ENCODE measurements at places on chromosomes 4 and X.

GRCh38 chr4:162075726-162076125, 88.1 kb downstream of the FSTL5 start:
- no peak for DNase-seq

- DNase-seq, result no peak
Measured at GRCh38 chr4:34720571-34720970, 1523.7 kb downstream of the ARAP2 start.

DNA sequence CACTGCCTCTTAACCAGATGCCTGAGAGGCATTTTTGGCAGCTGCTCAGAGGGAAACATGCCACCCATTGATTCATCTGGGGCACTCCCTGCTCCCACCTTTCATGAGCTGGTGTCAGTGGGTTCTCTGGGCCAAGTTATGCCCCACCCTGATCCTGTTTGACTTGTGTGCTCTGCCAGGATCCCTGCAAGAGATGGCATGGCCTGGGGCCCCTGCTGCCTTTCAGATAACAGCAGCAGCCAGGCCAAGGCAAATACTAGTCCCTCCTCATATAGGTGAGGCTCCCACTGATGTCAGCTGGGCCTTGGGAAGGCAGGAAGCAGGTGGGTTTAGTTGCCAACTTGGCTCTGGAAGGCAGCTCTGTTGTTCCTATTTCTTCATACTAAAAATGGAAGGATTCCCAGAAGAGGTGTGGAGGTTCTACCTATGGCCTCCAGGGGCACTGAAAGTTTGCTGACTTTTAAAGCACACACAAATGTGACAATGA, 192.9 kb upstream of the RBPJ start:
- DNase-seq, result no peak

DNA sequence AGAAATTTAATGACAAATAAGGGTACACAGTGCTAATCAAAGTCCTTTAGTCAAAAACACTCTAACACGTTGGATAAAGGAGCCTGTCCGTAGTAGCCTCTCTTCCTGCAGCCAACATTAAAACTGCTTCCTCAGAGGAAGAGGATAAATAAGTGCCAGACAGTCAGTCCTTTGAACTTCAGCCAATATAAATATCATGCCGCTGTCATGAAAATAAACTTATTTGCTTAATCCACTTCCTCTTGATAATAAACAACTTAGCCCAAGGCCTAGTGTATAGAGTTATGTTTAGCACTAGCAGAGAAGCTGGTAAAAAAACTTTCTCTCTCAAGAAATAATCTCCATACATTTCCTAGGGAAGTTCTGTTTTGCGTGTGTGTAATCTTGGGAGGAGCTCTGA, 196.7 kb downstream of the HS3ST1 start:
- DNase-seq, result no peak

GRCh38 chrX:14948691-14949090, 75.5 kb downstream of the MOSPD2 start:
- no peak for DNase-seq

DNA sequence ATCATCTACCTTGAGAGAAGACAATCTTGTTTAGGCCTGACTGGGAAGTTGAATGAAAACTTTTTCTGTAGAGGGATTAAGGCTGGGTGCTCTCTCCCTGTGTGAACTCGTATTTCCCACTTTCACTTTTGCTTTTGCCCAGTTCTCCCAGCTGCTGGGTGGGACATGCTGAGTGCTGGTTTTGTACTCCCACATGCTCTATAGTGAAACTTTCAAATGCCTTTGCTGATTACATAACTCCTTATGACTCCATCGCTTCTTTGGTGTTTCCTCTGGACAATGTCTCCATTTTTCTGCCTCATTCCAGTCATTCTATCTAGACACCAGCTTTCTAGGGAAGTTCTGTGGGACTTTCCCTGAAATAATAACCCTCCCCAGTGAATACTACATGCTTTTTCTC, 100.5 kb downstream of the CLNK start:
- DNase-seq, result no peak

GRCh38 chr4:71494539-71494938, 155.7 kb downstream of the SLC4A4 start:
- DNase-seq, result no peak

DNA sequence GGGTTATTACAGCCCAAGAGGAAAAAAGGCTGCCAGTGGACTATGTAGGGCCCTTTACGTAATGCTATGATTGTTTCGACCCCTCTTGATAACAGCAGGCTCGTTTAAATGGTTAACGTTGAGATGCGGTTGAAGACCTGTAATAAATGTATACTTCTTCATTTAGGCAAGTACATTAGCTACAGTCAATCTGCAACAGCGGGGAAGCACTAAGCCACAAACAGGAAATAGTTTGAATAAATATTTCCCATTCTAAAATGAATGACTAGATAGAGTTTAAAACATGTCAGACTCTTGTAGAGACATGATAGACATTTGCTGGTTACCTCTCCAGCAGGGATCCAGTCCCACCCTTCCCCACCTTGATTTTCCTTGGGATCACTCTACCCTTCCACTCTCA, 38.1 kb upstream of the STIM2 start:
- no peak for DNase-seq

GRCh38 chr4:153523941-153524386, 57.8 kb downstream of the TMEM131L start:
- no peak for DNase-seq

GRCh38 chr4:5689065-5689464, 19.3 kb downstream of the EVC2 start:
- no peak for DNase-seq

GRCh38 chr4:189096717-189097116, 844.0 kb upstream of the FRG1 start:
- DNase-seq, result no peak

GRCh38 chr4:37232315-37232714, 12.2 kb upstream of the NWD2 start:
- no peak for DNase-seq
